ENCODE measurements at places on chromosomes 3 and 15. TPM values are rescaled to one million over a fixed set of nuclear protein-coding genes. Genes with fewer than 3 reads are reported as not detected.

DNA sequence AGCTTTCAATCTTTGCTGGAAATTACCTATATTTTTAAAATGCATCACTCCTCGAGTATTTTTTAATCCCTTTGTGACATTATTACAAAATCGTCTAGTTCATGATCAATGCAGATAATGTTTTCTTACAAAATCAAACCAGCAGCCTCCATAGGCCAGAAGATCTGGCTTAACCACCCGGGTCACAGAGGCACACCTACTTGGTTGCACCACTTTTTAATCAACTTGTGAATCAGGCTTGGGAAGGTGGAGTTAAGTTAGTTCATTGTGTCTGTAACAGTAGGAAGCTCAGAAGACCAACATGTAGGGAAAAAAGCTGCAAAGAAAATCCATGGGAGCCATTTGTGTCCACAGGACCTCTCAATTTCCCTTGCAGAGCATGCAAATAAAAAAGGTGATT is 148.0 kb downstream of the TP63 start:
- no peaks in the 10 kb centered on the region for H3K27me3 ChIP-seq
- no peak overlapping the region for H3K27ac ChIP-seq
- H3K4me3 ChIP-seq = no peak overlapping the region
- H3K4me1 ChIP-seq = no peaks in the 10 kb centered on the region
- DNase-seq = no peak

GRCh38 chr3:177882124-177882648 is 654.0 kb upstream of the KCNMB2 start:
- no peaks in the 10 kb centered on the region for H3K36me3 ChIP-seq
- H3K27me3 ChIP-seq = no peaks in the 10 kb centered on the region
- DNase-seq = no peak
- no peaks in the 10 kb centered on the region for H3K4me1 ChIP-seq
- no peak overlapping the region for H3K4me3 ChIP-seq
- H3K27ac ChIP-seq = no peak overlapping the region

GRCh38 chr3:37872413-37873160 is 10.9 kb downstream of the CTDSPL start:
- no peaks in the 10 kb centered on the region for H3K27me3 ChIP-seq
- H3K4me1 ChIP-seq = no peaks in the 10 kb centered on the region
- no peak overlapping the region for H3K27ac ChIP-seq
- H3K4me3 ChIP-seq = no peak overlapping the region

DNA sequence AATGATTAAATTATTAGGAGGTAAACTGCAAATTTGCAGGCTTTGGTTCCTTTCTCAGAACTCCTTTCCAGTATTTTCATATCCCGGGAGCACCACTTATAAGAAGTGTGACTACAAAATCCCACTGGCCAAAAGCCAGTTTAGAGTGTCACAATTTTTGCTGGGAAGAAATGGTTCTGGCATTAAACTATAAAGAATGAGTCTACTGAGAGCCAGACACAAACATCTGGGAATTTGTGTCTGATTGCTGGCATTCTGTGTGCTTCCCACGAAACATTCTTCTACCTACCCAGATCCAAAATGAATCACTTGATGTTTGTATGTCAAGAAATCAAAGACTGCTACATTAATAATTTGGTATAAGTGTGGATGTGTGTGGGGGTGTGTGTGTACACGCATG is 82.8 kb downstream of the DUT start:
- H3K36me3 ChIP-seq = no peaks in the 10 kb centered on the region
- no peaks in the 10 kb centered on the region for H3K4me1 ChIP-seq
- no peak for DNase-seq
- no peaks in the 10 kb centered on the region for H3K27me3 ChIP-seq
- no peak overlapping the region for H3K27ac ChIP-seq
- H3K4me3 ChIP-seq = no peak overlapping the region

GRCh38 chr3:102036017-102036416 is 186.7 kb downstream of the NFKBIZ start:
- no peaks in the 10 kb centered on the region for H3K4me1 ChIP-seq
- H3K36me3 ChIP-seq = no peaks in the 10 kb centered on the region
- DNase-seq = no peak
- no peak overlapping the region for H3K4me3 ChIP-seq
- H3K27ac ChIP-seq = no peak overlapping the region

DNA sequence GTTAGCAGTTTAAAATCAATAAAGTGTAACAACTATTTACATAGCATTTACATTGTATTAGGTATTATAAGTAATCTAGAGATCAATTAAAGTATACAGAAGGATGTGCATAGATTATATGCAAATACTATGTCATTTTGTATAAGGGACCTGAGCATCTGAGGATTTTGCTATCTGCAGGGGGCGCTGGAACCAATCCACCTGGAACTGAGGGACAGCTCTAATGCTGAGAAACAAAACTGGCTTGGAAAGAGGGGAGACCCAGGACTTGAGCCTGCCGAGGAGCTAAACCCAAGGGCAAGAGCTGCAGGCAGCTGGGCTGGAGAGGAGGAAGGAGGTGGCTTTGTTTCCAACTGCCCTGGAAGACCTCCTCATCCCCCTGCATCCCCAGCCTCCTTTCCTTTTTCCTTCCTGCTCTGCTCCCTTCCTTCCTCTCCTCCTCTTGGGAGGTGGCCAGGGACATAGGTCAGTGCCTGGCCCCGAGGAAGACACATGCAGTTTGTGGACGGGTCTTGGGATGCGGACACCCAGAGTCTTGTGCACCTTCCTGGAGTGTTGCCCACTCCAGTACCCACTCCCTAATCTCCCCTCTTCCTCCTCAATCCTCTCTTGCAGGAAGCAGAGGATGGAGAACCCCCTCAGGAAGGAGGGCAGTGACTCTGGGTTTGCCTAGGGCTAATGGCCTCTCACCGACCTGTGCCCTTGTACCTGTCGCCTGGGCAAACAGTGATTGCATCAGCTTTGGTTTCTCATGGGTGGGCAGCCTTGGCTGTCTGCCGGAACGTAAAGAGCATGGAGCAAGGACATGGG is 825 bp upstream of the RTP3 start:
- H3K4me3 ChIP-seq = no peak overlapping the region
- DNase-seq = peak; percentile 27
- no peaks in the 10 kb centered on the region for H3K36me3 ChIP-seq
- no peaks in the 10 kb centered on the region for H3K27me3 ChIP-seq
- no peak overlapping the region for H3K27ac ChIP-seq

DNA sequence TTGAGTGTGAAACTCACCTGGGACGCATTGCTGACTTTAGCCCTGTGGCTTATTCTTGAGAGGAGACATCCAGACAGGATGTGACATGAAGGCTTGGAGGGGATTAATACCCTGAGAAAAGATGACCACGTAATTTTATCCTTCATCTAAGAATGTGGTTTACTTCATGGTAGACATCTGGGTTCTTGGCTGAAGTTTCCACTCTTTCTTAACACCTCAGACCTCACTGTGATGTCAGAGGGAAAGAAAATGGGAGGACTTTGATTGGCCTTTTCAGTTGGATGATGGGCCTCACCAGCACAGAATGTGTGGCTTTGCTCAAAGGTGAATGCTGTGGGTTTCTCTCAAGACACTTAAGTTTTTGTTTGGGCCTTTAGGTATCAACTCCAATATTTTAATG is 16.5 kb downstream of the GORASP1 start:
- no peaks in the 10 kb centered on the region for H3K27me3 ChIP-seq
- peaks cover 50% of the 10 kb centered on the region for H3K36me3 ChIP-seq
- H3K4me3 ChIP-seq = no peak overlapping the region
- H3K4me1 ChIP-seq = no peaks in the 10 kb centered on the region

DNA sequence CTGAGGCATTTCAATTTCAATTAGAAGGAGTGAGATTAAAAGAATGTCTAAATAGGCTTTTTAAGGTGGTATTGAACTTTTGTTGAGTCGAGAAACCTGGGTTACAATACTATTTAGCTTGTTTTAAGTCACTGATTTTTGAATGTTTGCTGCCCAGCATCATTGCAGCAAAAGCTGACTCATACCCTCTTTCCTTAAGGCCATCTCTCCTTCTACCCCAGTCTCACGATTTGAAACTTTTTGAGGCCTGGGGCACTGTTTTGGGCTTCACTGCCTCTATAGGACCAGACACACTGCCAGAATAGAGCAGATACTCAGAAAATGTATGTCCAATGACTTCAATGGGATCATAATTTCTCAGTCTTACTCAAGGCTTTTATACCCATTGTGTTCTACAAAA is 319.6 kb upstream of the TGFBR2 start:
- no peaks in the 10 kb centered on the region for H3K36me3 ChIP-seq
- no peak overlapping the region for H3K27ac ChIP-seq
- no peak overlapping the region for H3K4me3 ChIP-seq
- no peak for DNase-seq

- peaks cover 5% of the 10 kb centered on the region for H3K36me3 ChIP-seq
- H3K27me3 ChIP-seq = no peaks in the 10 kb centered on the region
- no peak overlapping the region for H3K4me3 ChIP-seq
- no peak for DNase-seq
- H3K27ac ChIP-seq = no peak overlapping the region
Observed at GRCh38 chr3:142215106-142215505, 10.3 kb downstream of the GK5 start.

- no peak overlapping the region for H3K27ac ChIP-seq
- no peaks in the 10 kb centered on the region for H3K4me1 ChIP-seq
- no peak for DNase-seq
- no peaks in the 10 kb centered on the region for H3K27me3 ChIP-seq
- H3K36me3 ChIP-seq = no peaks in the 10 kb centered on the region
- no peak overlapping the region for H3K4me3 ChIP-seq
Observed at GRCh38 chr3:132784502-132785025, 62.4 kb upstream of the NPHP3 start.

- no peak overlapping the region for H3K27ac ChIP-seq
- no peak overlapping the region for H3K4me3 ChIP-seq
- H3K4me1 ChIP-seq = no peaks in the 10 kb centered on the region
- H3K27me3 ChIP-seq = no peaks in the 10 kb centered on the region
Observed at GRCh38 chr15:89898614-89899294, 5.0 kb upstream of the AP3S2 start.

DNA sequence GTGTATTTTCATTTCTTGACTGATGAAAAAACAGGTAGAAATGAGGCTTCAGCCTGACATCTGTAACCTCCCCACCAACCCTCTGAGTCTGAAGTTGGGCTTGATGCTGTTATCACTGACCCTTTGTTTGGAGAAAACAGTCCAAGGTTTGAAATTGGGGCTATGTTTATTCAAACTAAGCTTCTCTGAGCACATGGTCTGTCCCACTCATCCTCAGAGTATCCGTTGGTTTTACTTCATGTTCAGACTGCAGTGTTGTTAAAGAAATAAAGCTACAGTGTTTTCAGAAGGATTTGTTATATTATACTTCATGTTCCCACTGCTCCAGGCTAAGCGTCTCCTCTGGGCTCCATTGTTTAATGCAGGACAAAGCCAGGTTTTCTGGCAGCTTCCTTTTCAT is 6.0 kb downstream of the MAPKBP1 start:
- H3K36me3 ChIP-seq = no peaks in the 10 kb centered on the region
- peaks cover 38% of the 10 kb centered on the region for H3K4me1 ChIP-seq
- DNase-seq = no peak
- H3K27ac ChIP-seq = no peak overlapping the region

KY gene
- not detected for total RNA-seq

CALML4 gene
- 4.9 TPM for total RNA-seq

ISL2 gene
- total RNA-seq = 0.22 TPM

GLDN gene
- not detected for total RNA-seq

CKMT1A gene
- not detected for total RNA-seq

PIGZ gene
- 0.49 TPM for total RNA-seq

Data from CD8-positive, alpha-beta memory T cell (primary cell).